ENCODE measurements at places on chromosomes 11 and 22.

GRCh38 chr11:115745066-115745465, 240.9 kb upstream of the CADM1 start:
- no peak for DNase-seq

- no peak for DNase-seq
These were observed 15.8 kb upstream of the SIK2 start for GRCh38 chr11:111586388-111586831.

- DNase-seq: no peak
These were observed 89.7 kb downstream of the RRM1 start for GRCh38 chr11:4184163-4184916.

DNA sequence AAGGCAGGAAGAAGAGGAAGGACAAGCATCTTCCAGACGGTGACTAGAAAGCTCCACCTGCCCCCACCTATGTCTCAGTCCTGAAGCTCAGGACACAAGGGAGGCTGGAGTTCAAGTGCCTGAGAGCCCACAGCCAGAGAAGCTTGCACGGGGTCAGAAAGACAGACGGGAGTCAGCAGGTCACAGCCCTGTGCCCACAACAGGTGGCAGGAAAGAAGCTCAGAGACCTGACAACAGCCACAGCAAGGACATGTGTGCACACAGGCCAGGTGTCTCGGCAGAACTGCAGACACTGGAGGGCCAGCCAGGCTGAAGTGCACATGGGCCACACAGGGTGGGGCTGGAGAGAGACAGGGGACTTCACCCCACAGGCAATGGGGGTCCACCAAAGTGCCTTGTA, 37.2 kb upstream of the MOB2 start:
- DNase-seq: no peak

DNA sequence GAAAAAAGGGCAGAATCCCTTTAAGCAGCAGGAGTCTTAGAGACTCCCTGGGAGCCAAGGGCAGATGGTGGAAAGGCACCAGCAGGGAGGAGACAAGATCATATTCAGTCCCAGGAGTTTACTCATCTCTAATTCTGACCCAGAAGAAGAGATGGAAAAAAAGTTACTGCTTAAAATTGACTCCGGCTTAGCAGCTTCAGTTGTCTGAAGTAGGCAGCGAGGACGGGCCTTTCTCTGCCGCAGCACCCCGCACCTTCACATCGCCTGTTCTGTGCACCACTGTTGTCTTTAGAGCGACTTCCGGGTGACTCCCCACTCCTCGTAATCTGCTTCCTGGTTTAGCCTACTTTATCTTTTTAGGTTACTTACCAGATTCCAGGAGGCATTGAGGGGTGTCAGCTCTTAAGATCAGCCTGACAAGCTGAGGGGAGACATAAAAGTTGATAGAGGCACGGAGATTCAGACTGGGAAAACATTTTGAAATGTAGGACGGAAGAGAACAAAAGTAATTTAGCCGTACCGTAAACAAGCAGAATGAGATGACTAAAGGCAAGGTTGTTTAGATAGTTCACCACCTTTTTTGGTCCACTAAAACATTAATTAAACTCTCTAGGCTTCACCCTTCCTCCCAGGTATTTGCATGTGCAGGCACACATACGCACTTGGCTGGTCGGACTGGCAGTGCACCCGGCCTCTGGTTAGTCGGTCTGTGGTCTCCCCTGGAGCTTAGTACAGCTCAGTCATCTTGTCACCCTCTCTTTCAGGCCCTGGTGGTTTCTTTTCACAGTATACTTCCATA, 74.3 kb downstream of the CECR2 start:
- no peak for DNase-seq

DNA sequence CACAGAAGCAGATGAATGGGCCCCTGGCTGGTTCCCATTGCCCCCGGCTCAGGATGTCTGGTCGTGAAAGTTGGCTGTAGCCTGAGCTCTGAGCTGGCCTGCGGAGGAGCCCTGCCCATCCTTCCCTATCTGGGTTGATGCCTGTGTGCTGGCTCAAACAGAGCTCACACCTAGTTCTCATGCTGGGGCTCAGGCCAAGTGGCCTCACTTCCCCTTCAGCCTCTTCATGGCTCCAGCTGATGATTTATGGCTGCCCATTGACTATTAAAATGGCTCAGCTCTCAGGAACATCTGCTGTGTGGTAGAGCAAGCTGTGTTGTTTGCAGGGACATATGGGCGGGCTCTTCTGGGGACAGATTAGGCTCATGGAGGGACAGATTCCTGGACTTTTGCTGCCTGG, 64.7 kb downstream of the ADAMTS15 start:
- DNase-seq: no peak

DNA sequence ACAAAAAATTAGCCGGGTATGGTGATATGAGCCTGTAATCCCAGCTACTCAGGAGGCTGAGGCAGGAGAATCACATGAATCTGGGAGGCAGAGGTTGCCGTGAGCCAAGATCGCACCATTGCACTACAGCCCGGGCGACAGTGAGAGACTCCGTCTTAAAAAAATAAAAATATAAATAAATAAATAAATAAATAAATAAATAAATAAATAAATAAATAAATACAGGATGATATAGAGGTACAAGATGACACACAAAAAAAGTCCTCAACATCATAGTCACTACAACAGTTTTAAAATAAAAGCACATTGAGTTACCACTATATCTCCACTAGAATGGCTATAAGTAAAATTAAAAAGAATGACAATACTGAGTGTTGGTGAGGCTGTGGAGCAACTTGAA, 97.8 kb downstream of the ALX4 start:
- no peak for DNase-seq

GRCh38 chr22:50526834-50527801, 1.7 kb upstream of the SCO2 start:
- peak; percentile 96 for DNase-seq

DNA sequence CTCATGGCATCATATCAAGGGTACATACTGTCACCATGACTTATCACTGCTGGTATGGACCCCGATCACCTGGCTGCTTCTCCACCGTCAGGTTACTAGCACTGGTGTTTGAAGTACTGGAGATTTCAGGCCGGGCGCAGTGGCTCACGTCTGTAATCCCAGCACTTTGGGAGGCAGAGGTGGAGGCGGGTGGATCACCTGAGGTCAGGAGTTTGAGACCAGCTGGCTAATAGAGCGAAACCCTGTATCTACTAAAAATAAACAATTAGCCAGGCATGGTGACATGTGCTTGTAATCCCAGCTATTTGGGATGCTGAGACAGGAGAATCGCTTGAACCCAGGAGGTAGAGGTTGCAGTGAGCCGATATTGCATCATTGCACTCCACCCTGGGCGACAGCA, 82.4 kb upstream of the ANO1 start:
- no peak for DNase-seq

All from HuH-7.5 (cell line).